ENCODE measurements at places on chromosomes 11 and 22. TPM values are rescaled to one million over a fixed set of nuclear protein-coding genes. Genes with fewer than 3 reads are reported as not detected.

Gene XKR3
- total RNA-seq: not detected

DNA sequence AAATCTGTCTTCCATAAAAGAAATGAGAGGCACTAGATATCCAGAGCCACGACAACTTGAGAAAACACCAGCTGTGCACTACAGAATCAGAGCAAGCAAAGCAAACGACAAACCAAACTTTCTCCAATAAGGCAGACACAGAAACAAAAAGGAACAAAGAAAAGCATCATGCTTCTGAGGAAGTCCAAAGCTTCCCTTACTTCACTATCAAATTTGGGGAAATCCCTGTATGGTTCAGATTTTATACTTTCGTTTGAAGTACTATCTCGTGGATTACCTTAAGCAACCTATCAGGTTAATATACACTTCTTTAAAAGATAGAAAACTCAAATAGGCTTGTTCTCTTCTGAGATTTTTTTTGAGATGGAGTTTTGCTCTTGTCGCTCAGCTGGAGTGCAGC lies 27.7 kb downstream of the ALG9 start:
- no peaks in the 10 kb centered on the region for H3K27me3 ChIP-seq
- no peaks in the 10 kb centered on the region for H3K4me1 ChIP-seq
- H3K27ac ChIP-seq: no peak overlapping the region

Gene NF2
- 30.1 TPM for total RNA-seq

Gene NLRP14
- total RNA-seq: 0.04 TPM

Gene GSTT2
- 0.18 TPM for total RNA-seq

GRCh38 chr11:96049426-96049825 lies 125.5 kb upstream of the MTMR2 start:
- H3K4me3 ChIP-seq: no peak overlapping the region
- no peaks in the 10 kb centered on the region for H3K27me3 ChIP-seq
- no peak overlapping the region for H3K27ac ChIP-seq
- H3K36me3 ChIP-seq: no peaks in the 10 kb centered on the region
- peaks cover 11% of the 10 kb centered on the region for H3K4me1 ChIP-seq
- DNase-seq: no peak

Gene PTPRCAP
- 0.84 TPM for total RNA-seq

Gene KCTD21
- total RNA-seq: 4.9 TPM

Gene MS4A10
- total RNA-seq: not detected

Gene TIMM10B
- total RNA-seq: 19.8 TPM

DNA sequence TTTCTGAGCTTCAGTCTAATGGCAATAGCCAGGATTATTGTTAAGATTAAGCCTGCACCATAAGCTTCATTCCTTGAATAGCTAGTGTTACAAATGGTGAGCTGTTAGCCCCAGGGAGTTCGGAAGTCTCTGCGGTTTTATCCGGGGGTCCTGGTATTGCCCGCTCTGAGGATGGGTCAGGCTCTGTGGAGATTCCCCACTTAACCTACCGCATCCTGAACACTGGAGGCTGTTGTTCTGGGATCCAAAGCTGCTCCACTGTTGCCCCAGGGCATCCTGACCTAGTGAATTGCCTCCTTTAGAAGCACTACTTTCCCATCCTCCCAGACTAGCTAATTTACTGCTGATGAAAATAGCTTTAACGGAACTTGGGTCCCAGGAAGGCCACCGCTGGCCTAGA lies 14.5 kb upstream of the PEX26 start:
- no peak for DNase-seq
- H3K4me3 ChIP-seq: no peak overlapping the region
- H3K36me3 ChIP-seq: no peaks in the 10 kb centered on the region
- H3K27ac ChIP-seq: no peak overlapping the region
- peaks cover 18% of the 10 kb centered on the region for H3K4me1 ChIP-seq

- H3K4me3 ChIP-seq: no peak overlapping the region
- H3K36me3 ChIP-seq: peaks cover 43% of the 10 kb centered on the region
- DNase-seq: no peak
- peaks cover 35% of the 10 kb centered on the region for H3K4me1 ChIP-seq
- no peak overlapping the region for H3K27ac ChIP-seq
Observed at GRCh38 chr22:49772692-49773091, 55.0 kb downstream of the BRD1 start.

DNA sequence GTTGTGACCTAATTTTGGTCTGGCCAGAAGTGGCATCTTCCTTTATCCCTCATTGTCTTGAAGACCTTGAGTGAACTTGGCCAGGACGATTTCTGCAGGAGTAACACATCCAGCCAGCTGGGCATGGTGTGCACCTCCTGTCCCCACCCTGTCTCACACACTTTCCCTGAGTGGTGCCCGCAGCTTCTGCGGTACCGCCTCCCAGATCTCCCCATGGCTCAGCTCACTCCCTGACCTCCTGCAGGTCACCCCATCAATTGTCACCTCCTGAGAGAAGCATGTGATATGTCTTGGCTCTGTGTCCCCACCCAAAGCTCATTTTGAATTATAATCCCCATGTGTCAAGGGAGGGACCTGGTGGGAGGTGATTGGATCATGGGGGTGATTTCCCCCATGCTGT lies 50.2 kb upstream of the TP53I11 start:
- H3K27me3 ChIP-seq: peaks cover 2% of the 10 kb centered on the region
- H3K4me1 ChIP-seq: peaks cover 13% of the 10 kb centered on the region
- no peaks in the 10 kb centered on the region for H3K36me3 ChIP-seq
- H3K4me3 ChIP-seq: no peak overlapping the region
- no peak for DNase-seq

DNA sequence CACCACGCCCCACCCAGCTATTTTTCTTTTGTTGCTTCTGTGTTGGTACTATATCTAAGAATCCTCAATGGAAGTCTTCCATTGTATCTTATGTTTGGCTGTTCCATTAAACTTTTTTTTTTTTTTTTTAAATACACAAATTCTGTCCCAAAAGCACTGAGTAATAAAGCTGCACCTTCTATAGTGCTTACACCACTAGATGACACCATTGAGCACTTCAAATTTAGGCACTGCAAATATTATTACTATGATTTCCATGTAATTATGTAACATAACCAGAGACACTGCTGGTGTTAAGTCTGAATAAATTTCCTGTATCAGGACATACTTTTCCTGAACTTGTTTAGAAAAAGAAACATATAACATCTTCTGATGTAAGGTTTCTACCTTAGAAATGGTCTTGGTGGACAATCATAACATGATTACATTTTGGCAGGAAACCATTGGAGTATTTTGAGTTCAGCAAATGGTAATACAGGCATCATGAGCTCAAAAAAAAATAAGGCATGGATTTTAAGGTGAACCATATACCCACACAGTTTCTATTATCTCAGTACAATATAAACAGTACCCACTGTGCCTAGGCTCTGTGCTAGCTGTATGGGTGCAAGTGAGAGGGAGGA lies 110.5 kb downstream of the ATG16L2 start:
- H3K27ac ChIP-seq: no peak overlapping the region
- no peak overlapping the region for H3K4me3 ChIP-seq
- no peaks in the 10 kb centered on the region for H3K4me1 ChIP-seq
- DNase-seq: peak; percentile 64

Gene LIPT2
- total RNA-seq: 3.2 TPM

All from muscle of leg (tissue), 16 donors.